ENCODE measurements at places on chromosomes 5 and 9.

GRCh38 chr9:132409828-132410528 is at the start of gene CFAP77:
Gene CFAP77, plus strand, starts transcription at chr9:132410211. Its CDS starts 61 bp downstream, at chr9:132410272.
- peak; percentile 19 for DNase-seq

DNA sequence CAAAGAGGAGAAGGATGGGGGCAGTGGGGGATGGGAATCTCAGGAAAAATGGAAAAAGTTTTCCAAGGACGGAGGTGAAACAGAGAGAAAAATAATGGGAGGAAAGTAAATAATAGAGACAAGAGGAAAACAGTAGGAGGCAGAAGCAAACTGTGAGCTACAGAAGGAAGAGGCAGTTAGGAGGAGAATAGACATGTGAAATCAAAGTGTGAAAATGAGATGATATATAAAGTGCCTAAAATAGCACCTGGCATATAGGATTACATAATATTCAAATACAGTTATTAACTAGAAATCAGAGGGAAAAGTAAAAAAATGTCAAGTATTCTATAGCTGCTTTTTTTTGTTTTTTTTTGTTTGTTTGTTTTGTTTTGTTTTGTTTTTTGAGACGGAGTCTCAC is 44.0 kb upstream of the PLIN2 start:
- DNase-seq = no peak

- DNase-seq = no peak
Observed at GRCh38 chr5:77957-78804, 13.8 kb upstream of the PLEKHG4B start.

DNA sequence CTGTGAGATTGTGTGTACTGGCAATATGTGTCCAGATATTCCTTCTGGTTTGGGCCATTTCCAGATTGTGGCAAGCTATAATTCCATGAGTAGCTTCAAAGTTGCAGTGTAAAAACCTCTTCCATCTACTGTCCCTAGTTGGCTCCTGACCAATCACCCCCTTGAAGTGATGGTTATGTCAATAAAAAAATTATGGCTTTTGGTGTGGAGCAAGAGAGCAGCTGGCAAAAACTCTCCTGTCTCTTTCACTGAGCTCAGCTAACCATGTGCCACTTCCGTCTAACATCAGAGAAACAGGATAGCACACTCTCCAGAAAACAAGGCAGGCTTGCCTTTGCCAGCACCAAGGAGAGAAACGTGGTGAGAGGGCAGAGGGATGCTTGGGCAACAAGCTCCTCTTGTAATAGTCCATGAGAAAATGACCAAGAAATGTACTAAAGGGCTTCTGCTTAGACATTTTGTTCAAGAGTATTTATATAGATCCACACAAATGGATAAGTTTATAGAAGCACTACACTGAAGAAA is 914.4 kb upstream of the SEMA6A start:
- no peak for DNase-seq

DNA sequence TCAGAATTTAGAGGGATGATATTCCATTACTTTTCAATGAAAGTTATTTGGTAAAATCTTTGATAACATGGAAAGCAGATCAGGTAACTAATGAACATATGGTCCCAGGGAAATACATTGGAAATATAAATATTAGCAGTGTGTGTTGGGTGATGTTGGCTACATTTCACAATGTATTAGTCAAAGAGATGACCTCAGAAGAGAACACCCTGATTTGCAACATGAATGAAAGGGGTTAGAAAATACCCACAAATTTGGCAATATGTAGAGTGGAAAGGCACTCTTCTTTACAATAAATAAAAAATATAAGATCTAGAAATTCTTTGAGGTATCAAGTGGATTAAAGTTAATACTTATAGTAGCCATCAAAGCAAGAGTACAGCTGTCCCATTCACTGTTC is 606.7 kb downstream of the PSAT1 start:
- no peak for DNase-seq

DNA sequence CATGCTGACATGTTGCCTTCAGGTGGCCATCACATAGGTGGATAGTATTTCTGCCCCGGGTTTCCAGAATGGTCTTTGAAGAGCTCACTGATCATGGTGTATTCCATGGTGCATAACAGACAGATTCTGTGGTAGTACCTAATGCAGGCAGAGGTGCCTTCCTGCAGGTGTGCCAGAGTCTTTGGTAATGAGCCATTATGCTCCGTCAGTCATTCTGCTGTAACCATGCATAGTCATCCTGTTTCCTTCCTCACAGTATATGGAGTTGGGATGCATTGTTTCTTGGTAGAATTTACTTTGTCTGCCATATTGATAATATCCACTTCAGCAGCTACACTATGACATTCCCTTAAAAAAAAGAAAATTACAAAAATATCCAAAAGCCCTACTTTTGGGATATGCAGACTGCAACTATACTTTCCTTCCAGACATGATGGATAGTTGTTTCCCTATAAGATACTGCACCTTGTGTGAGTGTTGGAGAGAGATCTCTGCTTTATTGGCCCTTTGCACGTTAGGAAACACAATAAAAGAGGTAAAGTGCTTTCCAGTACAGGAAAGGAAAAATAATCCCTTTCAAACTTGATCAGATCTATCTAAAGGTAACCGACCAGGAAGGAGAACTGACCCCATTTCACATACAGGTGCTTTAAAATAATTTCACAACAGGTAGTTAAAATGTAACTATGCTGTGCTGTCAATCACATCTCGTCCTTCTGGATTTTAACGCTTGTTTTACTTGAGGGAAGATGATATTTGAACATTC is 537.5 kb upstream of the WWC1 start:
- DNase-seq = no peak

- DNase-seq = no peak
Observed at GRCh38 chr5:171010086-171010485, 148.3 kb downstream of the RANBP17 start.

DNA sequence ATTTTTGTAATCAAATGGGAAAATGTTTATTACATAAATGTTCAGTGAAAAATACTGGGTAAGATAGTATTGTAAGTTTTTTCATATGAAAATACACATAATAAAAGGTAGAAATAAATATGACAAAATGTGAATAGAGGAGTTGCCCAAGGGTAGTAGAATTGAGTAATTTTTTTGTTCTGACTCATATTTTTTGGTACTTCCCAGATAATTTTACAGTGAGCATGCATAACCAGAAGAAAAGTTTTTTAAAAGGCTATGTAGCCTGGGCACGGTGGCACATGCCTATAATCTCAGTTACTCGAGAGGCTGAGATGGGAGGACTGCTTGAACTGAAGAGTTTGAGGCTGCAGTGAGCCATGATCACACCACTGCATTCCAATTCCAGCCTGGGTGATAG is 116.9 kb downstream of the PIP5K1B start:
- no peak for DNase-seq

- DNase-seq = peak; percentile 20
Observed at GRCh38 chr5:100904259-100904861, 1.3 kb upstream of the ST8SIA4 start.
